ENCODE measurements at places on chromosomes 1 and 21.

DNA sequence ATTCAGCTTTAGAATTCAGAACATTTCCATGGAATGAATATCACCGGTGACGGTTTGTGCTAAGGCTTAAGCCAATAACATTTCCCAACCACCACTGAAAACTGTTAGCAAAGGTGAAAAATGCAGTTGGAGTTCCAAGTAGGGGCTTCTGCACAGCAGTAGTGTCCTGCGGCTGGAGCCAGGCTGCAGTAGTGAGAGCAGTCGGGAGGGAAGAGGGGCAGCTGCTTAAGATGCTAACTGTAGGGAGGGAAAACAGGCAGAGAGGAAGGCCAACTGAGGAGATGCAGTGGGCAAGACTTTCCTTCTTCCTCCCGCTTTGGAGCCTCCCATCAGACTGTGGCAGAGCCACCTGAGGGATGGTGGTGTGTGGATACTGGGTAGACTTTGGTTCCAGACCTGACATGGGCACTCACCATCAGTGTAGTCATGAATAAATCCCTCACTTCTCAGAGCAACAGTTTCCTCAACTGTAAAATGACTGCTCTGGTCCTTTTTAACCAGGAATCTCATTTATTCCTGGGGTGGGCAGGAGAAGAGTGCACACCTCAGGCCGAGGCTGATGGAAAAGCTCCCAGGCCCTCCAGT lies 3.2 kb downstream of the F3 start:
- no peak for DNase-seq

GRCh38 chr1:192059407-192059806 lies 98.9 kb upstream of the RGS18 start:
- DNase-seq: no peak

DNA sequence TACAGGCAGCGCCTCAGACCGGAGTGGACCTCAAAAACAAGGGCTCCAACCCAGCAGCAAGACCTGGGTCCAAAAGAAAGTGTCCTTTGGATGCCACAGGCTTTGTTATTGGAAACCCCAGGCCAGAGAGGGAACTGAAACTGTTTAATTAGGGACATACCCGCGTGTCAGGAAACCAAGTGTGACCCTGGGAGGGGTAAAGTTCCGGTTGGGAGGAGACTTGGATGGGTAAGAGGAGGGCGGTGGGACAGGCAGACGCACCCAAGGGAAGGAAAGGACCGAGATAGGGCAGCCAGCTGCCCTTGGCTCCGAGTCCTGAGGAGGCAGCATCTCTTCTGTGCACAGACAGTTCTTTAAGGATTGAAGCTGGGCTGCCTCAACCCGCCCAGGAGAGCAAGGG lies 71.4 kb downstream of the CDC7 start:
- DNase-seq: no peak

DNA sequence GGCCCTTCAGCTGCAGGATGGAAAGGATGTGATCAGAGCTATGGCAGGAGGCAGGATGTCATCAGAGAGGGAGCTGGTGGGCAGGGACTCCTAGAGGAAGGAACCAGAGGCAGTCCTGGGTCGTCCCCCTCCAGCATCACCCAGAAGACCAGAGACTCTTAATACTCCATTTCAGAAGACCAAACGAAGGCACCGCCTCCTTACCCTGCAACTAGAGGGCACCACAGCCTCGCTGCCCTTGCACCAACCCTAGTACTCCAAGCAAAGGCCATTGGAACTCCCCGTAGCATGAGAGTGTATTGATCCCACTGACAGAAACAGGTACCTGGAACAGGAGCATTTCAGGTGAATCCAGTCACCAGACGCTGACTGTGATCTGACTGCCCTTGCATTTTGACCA lies 598.1 kb downstream of the NPHP4 start:
- DNase-seq: no peak

DNA sequence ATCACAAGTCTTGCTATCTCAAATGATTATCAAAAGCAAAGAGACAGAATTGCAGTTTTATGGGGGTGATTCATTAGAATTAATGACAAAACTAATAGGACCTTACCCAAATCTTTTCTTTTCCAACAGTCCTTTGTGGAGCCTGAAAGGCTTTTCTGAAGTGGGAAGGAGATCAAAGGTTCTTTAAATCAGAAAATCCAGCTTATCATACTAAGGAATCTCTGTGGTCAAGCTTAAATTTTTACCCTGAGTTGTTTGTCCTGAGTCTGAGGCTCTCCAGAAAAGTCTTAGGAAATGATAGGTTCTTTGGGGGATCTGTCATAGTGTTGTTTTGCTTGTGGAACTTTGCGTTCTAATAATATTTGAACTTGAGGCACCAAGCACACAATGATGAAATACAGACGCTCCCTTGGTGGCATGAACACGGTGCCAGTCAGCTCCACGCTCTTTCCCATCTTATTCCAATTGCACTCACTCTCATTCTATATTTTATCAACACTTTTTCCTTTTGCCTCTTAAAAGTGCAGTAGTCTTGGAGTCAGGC lies 38.0 kb upstream of the COL24A1 start:
- no peak for DNase-seq

DNA sequence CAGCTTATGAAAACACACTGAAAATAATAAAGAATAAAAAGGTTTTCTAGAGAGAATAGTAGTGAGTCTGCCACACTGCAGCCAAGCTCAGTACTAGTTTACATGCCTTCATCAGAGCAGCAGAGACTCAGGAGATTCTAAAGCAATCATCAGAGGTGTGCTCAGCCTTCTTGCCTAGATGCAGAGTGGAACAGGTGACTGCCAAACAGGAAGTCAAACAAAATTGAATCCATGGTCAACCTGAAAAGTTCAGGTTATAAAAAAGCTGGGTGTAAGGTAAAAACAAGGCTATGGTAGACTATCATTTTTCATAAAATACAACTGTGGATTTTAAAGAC lies 165.3 kb upstream of the C1orf105 start:
- DNase-seq: no peak

GRCh38 chr1:22326931-22327330 lies 124.7 kb upstream of the ZBTB40 start:
- no peak for DNase-seq

DNA sequence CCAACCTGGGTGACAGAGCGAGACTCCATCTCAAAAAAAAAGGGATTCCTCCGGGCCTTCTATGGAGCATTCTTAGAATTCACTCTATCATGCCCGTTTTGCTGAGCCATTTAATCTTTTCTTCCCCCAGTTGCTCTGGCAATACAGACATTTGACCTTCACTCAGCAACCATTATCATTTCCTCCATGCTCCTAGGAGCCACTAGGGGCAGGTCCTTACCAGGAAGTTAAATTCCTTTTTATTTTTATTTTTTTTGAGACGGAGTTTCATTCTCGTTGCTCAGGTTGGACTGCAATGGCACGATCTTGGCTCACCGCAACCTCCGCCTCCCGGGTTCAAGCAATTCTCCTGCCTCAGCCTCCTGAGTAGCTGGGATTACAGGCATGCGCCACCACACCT lies 9.7 kb upstream of the CGN start:
- DNase-seq: no peak

GRCh38 chr1:118788463-118788862 lies 199.7 kb downstream of the TBX15 start:
- DNase-seq: no peak

- no peak for DNase-seq
These were observed 5.7 kb upstream of the PKN2 start for GRCh38 chr1:88678405-88678804.

DNA sequence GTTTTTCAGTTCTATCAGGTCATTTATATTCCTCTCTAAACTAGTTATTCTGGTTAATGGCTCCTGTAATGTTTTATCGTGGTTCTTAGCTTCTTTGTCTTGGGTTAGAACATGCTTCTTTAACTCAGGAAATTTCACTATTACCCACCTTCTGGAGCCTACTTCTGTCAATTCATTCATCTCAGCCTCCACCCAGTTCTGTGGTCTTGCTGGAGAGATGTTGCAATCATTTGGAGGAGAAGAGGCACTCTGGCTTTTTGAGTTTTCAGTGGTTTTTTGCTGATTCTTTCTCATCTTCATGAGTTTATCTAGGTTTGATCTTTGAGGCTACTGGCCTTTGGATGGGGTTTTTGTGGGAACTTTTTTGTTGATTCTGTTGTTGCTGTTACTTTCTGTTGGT lies 213.0 kb downstream of the BRINP2 start:
- DNase-seq: no peak

DNA sequence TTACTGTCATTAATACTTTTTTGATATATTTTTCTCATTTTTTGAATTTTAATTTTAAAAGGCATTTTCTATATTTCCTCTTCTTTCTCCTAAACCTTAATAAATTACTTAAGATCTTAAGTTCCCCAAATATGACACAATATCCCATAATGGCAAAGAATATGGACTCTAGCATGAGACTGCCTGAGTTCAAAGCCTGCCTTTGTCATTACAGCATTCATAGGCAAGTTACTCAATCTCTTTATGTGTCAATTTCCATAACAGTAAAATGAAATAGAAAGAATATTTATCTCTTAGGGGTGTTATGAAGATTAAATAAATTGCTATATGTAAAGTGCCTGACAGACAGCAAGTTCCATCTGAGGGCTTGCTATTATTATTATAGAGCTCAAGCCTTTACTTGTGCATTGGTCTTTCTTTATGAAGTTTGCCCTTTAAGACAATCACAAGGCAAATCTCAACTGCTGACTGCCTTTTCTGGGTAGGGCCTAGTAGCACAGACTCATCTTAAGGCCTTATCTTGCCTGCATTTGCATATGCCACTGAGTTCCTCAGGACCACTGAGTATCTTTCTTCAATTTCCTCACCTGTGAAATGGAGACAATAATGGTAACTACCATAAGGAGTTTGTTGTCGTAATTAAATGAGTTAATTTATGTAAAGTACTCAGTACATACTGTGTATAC lies 231.0 kb downstream of the NRIP1 start:
- no peak for DNase-seq

GRCh38 chr1:161314201-161314981 lies at the start of gene SDHC:
Gene SDHC, plus strand, starts transcription at chr1:161314381. Its CDS starts 25 bp downstream, at chr1:161314406.
- peak; percentile 97 for DNase-seq

DNA sequence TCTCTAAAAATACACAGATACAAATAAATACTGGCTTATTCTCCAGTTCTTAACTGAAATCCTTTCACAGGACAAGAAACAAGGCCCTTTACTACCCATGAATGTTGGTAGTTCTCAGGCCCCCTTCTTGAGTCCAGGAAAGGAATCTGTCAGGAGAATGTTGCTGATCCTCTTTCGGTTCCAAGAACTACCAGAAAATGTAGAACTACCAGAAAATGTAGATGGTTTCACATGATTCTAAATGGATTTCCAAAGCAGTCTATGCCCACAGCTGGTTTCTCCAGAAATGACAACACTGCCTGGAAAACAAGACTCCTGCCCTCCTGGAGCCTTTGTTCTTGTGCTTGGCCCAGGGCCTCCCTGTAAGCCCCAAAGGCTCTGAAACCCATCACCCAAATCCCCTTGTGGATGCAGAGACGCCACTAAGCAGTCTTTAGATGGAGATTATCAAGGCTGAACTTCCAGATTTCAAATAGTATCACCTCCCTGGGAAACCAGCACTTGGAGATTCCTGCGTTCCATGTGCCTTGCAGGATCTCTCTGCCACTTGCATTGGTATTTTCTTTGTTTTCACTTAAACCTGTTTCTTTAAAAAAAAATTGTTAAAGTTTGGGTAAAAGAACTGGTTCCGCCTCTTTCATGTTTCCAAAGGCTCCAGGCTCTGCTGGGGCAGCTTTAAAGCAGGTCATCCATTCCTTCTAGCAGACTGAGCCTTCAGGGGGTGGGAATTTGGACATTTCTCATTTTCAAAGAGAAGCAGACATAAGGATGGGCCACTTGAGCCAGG lies 53.4 kb downstream of the MAN1C1 start:
- no peak for DNase-seq

GRCh38 chr1:232282498-232282897 lies 347.4 kb downstream of the SIPA1L2 start:
- DNase-seq: no peak

DNA sequence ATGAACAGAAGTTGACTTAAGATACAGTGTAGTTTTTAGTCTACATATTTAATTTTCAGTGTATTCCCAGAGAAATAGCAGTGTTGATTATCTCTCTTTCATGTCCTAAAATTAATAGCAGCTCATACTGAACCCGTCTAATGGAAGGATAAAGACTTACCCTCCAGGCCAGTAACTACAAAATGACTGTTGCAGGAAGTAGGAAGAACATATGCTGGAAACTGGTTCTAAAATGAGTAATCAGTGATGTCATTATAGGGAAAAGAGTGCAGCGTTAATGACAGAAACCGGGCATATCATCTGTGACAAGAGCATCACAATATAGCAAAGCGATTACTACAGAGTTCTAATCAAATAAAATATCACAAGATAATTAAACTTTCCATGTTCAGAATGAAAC lies 385.5 kb downstream of the SMYD3 start:
- no peak for DNase-seq

GRCh38 chr1:44012941-44013609 lies 18.2 kb downstream of the SLC6A9 start:
- no peak for DNase-seq

DNA sequence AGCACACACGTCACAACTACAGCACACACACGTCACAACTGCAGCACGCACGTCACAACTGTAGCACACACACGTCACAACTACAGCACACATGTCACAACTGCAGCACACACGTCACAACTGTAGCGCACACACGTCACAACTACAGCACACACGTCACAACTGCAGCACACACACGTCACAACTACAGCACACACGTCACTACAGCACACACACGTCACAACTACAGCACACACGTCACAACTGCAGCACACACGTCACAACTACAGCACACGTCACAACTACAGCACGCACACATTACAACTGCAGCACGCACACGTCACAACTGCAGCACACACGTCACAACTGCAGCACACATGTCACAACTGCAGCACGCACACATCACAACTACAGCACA lies 322.6 kb upstream of the AJAP1 start:
- DNase-seq: no peak

GRCh38 chr21:43637530-43638158 lies 21.6 kb downstream of the HSF2BP start:
- no peak for DNase-seq

- no peak for DNase-seq
These were observed 8.6 kb downstream of the FHAD1 start for GRCh38 chr1:15255582-15256149.

DNA sequence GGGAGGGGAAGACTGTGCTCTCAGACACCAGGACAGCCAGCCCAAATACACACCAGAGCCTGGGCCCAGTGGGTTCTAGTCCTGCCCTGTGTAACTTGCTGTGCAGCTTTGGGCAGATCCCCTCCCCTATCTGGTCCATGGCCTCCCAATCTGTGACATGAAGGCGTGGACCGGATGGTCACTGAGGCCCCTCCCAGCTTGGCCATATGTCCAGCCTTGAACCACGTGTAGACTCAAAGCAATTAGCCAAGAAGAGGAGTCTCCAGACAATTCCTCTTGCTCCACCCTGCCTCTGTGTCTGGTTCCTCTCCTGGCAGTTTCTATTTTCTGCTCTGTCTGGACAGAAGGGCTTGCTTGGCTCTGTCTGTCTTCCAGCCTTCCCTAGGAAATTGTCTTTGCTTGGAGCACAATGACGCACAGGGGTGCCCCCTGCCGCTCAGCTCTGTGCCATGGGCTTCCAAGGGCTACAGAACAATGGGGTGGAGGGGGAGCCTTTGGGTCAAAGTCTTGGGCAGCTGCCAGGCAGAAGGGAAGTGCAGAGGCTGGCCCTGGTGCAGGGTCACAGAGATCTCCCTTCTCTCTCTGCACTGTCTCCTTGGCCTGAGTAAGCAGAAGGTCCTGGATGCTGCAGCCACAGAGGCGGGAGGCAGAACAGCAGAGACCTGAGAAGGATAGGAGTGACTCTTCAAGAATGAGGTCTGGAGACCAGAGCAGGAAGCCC lies 66.1 kb downstream of the TENT5C start:
- peak; percentile 11 for DNase-seq

GRCh38 chr1:204630132-204630905 lies 55.2 kb downstream of the LRRN2 start:
- DNase-seq: no peak

- DNase-seq: no peak
These were observed 3.6 kb upstream of the VPS26C start for GRCh38 chr21:37270576-37271365.
